Breast epithelium (tissue), 4 donors: ENCODE measurements at places on chromosomes 4 and X. TPM values are rescaled to one million over a fixed set of nuclear protein-coding genes. Genes with fewer than 3 reads are reported as not detected.

Gene PSAPL1
- total RNA-seq = 0.15 TPM

DNA sequence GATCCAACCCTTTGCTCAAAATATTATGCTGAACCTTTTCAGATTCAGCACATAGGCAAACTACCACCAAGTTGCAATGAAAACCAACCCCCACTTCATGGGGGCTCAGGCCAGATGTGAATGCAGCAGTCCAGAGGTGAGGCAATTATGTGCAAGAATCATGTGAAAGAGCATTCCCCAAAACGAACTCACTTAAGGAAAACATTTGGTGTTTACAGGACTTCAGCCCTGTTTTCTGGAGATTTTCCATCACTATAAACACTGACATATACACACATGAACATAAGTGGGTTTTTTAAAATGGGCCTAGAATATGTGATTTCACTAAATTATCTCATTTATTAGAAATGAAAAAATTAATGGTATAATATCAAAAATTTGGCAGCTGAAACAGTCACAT lies 31.5 kb downstream of the BMP3 start:
- H3K4me1 ChIP-seq = no peaks in the 10 kb centered on the region
- H3K27ac ChIP-seq = no peak overlapping the region
- no peaks in the 10 kb centered on the region for H3K27me3 ChIP-seq
- no peak overlapping the region for H3K4me3 ChIP-seq

Gene HELT
- total RNA-seq = not detected

DNA sequence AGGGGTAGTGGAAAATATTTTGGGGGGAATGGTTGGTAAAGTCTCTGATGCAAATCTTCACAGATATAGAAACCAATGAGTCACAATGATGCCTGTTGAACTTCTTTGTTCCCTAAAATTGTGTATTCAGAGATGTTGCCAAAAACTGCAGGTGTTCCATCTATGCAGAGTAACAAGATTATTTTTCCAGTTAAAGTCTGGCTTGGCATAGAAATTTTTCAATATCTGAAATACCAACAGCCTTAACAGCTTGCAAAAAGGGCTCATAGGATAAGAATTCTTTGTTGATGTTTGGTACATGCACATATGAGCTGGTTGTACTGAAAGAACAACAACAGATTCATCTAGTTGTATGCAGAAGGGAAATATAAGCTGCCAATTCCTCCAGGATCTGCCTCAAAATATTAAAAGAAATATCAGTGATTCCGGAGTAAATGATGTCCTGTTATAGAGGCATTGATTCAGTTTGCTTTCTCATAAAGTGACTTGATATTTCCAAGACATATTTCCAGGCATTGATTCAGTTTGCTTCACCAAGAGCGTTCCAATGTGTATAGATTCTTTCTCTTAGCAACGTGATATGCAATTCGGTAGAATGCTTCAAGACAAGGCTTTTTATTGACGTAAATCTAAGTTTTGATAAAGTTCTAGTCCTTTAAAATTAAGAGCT lies 564.4 kb downstream of the TMA16 start:
- H3K36me3 ChIP-seq = no peaks in the 10 kb centered on the region
- no peak for DNase-seq
- no peaks in the 10 kb centered on the region for H3K4me1 ChIP-seq
- no peak overlapping the region for H3K27ac ChIP-seq
- H3K27me3 ChIP-seq = no peaks in the 10 kb centered on the region
- H3K4me3 ChIP-seq = no peak overlapping the region

- H3K36me3 ChIP-seq = no peaks in the 10 kb centered on the region
- no peaks in the 10 kb centered on the region for H3K27me3 ChIP-seq
Measured at GRCh38 chrX:114532111-114532805, 51.6 kb upstream of the HTR2C start.

DNA sequence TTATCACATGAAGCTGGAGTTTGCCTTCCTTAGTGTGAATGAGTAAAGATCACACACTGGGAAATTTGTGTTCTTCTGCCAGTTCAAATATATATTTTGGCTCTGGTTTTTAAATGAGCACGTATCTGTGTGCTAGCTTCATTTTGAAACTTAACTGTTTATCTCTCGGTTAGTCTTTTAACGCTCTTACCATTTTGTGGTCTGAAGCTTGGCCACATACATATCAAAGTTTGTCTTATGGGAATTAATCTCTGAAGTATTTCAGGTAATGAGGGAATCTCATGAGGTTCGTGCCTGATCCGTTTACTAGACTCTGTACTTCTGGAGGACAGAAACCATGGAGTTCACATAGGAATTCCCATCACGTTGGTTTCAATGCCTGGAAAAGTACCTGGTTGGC lies 13.8 kb downstream of the ATP10D start:
- H3K36me3 ChIP-seq = no peaks in the 10 kb centered on the region
- H3K4me1 ChIP-seq = no peaks in the 10 kb centered on the region
- DNase-seq = no peak
- H3K27me3 ChIP-seq = no peaks in the 10 kb centered on the region
- no peak overlapping the region for H3K4me3 ChIP-seq
- no peak overlapping the region for H3K27ac ChIP-seq

DNA sequence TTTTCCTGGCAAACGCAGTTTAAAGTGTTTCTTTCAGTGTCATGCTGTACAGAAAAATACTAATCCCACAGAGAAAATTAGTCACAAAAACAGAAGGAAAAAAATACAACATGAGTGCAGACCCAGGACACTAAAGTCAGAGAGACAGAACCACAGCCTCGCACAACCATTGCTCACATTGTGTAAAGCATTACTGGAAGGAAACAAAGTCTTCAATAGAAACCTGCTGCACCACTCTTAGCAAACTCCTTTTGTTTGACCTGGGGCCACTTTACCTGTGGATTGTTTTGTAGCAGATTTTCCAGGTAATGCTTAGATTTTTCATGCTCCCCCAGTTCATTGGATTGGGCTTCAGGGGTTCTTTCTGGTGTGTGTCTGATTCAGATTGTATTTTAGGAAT lies 131.8 kb upstream of the TMLHE start:
- no peak overlapping the region for H3K4me3 ChIP-seq
- no peaks in the 10 kb centered on the region for H3K36me3 ChIP-seq
- no peak overlapping the region for H3K27ac ChIP-seq
- DNase-seq = no peak
- H3K4me1 ChIP-seq = no peaks in the 10 kb centered on the region

Gene RHOXF1
- 1.3 TPM for total RNA-seq

DNA sequence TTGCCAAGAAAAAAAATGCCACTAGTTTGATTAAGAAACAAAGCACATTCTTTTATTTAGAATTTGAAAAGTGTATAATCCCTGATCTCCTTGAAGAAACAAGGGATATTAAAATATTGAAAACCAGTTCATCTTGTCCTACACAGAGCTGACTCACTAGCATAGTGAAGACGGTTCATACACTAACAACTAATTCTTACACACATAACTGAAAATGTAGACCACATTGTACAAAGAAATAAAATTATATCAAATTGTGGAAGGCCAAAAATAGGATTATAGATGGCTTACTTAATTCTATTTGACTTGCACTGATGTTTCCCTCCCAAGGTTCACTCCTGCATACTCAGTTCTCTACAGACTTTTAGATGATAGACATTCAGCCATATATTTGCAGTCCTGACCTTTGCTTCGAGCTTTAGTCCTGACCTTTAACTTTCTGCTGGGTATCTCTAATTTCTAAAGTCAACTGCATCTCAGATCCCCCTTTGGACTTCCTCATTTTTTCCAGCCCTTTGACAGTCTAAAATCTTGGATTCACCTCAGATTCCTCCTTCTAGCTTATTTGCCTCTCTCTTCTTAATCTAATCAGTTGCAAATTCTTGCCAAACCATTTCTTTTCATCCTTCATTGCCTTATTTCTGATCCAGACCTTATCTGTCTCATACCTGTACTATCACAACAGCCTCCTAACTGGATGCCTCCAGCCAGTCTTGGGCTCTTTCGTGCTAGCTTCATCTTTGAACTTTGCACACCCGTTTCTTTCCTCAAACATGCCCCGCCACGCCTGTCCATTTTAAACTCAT lies 4.5 kb upstream of the WWC2 start:
- H3K27ac ChIP-seq = no peak overlapping the region
- no peaks in the 10 kb centered on the region for H3K36me3 ChIP-seq
- H3K4me3 ChIP-seq = no peak overlapping the region
- no peak for DNase-seq
- no peaks in the 10 kb centered on the region for H3K27me3 ChIP-seq

- H3K4me3 ChIP-seq = no peak overlapping the region
- no peak for DNase-seq
Measured at GRCh38 chr4:158285429-158286216, 75.3 kb downstream of the TMEM144 start.

DNA sequence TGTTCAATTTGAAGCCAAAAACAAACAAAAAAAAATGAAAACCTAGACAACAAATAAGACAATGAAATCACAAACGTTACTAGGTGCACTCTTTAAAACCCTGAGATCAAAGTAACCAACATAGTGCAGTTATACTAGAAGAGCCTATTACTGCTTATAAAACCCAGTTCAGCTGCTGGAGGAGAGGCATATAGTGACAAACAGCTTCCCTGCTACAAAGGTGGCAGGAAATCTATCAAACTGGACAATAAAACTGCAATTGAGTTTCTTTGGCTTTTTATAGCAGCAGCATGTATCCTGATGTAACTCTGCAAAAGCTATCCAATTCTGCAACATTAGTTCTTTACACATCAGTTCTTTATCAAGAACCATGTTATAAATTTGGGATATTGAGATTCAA lies 155.6 kb downstream of the LRBA start:
- H3K27me3 ChIP-seq = no peaks in the 10 kb centered on the region
- DNase-seq = no peak
- no peak overlapping the region for H3K27ac ChIP-seq
- H3K4me1 ChIP-seq = no peaks in the 10 kb centered on the region

Gene MAML3
- total RNA-seq = 5.0 TPM

Gene ASMT
- total RNA-seq = not detected

Gene NLGN3
- 1.0 TPM for total RNA-seq

GRCh38 chr4:38946919-38947318 lies 79.3 kb downstream of the FAM114A1 start:
- H3K27ac ChIP-seq = no peak overlapping the region
- no peaks in the 10 kb centered on the region for H3K36me3 ChIP-seq
- H3K4me3 ChIP-seq = no peak overlapping the region

GRCh38 chr4:10671366-10671765 lies 13.2 kb downstream of the CLNK start:
- no peaks in the 10 kb centered on the region for H3K27me3 ChIP-seq
- DNase-seq = no peak
- no peak overlapping the region for H3K27ac ChIP-seq
- H3K36me3 ChIP-seq = no peaks in the 10 kb centered on the region
- no peak overlapping the region for H3K4me3 ChIP-seq
- no peaks in the 10 kb centered on the region for H3K4me1 ChIP-seq

DNA sequence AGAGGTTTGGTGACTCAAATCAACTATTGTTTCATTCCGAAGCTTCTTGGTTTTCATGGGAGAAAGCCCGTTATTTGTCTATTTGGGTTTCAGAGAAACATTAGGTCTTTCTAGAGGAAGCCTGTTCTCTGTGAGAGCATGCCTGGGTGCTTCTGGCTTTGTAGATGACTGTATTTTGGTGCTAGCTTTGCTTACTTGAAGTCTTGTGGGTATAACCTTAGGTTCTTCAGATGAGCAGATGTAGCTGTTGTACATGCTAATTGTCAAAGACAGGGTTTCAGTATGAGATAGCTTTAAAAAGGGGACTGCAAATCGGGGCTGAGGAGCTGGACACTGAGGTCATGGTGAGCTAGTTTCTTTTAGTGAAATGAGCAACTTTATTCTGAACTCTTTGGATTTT lies 7.9 kb upstream of the STOX2 start:
- no peak overlapping the region for H3K4me3 ChIP-seq
- no peak overlapping the region for H3K27ac ChIP-seq
- no peaks in the 10 kb centered on the region for H3K4me1 ChIP-seq
- no peaks in the 10 kb centered on the region for H3K36me3 ChIP-seq
- H3K27me3 ChIP-seq = no peaks in the 10 kb centered on the region
- no peak for DNase-seq

DNA sequence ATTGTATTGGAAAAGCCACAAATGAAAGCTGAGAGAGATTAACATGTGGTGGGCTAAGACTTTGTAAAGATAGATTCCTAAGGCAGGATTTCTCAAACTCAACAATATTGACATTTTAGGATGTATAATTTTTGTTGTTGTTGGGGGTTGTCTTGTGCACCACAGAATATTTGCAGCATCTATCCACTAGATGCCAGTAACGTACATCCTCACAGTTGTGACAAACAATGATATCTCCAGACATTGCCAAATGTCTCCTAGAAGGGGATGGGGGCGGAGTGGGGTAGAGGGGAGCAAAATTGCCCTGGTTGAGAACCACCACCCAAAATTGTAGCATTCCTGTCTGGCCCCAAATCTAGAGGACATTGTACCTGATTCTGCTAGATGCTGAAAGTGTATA lies 14.7 kb upstream of the CBR4 start:
- DNase-seq = no peak
- no peak overlapping the region for H3K4me3 ChIP-seq
- H3K36me3 ChIP-seq = no peaks in the 10 kb centered on the region
